ENCODE measurements at places on chromosomes 5 and 9. TPM values are rescaled to one million over a fixed set of nuclear protein-coding genes. Genes with fewer than 3 reads are reported as not detected.
A peak's percentile ranks its signal among the peaks of the same experiment; 100 is the strongest.

The NME5 gene
- not detected for total RNA-seq

DNA sequence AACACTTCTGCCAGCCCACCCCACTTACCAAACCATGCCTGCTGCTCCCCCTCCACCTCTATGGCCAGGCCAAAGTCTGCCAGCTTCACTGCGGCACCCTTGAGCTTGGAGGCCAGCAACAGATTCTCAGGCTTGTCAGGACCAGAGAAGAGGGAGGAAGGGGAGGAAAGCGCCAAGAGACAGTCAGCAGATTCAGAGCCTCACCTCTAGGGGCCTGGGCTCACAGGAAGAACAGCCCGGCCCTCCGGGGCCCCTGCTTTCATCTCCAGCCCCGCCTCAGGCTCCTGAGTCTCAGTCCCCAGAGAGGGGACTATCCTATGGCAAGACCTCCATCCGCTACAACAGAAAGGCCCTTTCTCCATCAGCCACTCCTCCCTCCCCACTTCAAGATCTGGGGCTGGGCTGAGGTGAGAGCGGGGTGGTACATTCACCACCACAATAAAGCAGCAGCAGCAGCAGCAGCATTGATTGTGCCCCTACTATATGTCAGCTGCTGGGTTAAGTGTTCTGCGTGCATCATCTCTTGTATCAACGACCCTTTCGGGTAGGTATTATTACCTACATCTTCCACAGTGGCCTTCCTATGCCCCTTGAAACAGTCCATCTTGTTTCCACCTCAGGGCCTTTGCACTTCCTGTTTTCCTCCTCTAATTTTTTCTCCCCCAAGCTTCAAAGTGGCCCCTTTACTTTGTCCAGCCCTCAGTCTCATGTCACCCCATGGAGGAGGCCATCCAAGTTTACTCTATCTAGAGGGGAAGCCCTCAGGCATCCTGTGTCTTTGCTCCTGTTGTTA lies 36.0 kb downstream of the CAMK2A start:
- no peak overlapping the region for H3K27ac ChIP-seq
- no peaks in the 10 kb centered on the region for H3K36me3 ChIP-seq
- H3K27me3 ChIP-seq, result peaks cover 5% of the 10 kb centered on the region
- H3K4me1 ChIP-seq, result no peaks in the 10 kb centered on the region

- H3K27ac ChIP-seq, result no peak overlapping the region
- peaks cover 33% of the 10 kb centered on the region for H3K4me1 ChIP-seq
- peaks cover 17% of the 10 kb centered on the region for H3K36me3 ChIP-seq
- H3K4me3 ChIP-seq, result peak overlapping the region; percentile 77
- no peak for DNase-seq
These were observed 1.9 kb downstream of the MAPK9 start for GRCh38 chr5:180289966-180290365.

The NKD2 gene
- total RNA-seq, result 0.16 TPM

DNA sequence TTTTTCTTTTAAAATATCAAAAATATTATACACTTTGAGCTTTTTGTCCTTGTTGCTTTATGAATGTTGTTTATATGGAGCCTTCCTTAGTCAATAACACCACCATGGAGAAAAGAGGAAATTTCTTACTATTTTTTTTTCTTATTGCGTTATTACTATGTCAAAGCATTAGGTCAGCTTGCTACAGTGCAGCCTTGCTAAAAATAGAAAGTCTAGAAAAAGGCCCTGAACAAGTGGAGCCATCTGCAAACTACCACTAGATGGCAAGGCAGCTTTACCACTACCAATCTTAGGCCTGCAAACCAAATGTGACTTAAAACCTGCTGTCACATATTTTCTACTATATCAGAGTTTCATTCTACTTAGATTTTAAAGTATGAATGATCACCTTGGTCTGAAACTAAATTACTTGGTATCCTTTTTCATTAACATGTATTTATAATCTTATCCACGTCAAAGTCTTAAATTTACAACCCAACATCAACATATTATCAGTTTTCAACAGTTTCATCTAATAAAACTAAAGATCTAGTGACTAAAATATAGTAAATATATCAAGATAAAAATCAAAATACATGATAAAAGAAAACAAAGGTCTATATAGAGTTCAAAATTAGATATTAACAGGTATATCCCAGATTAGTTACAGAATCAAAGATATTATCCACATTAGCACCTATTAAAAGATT lies 113.1 kb upstream of the ACOT12 start:
- H3K36me3 ChIP-seq, result peaks cover 15% of the 10 kb centered on the region
- no peak overlapping the region for H3K27ac ChIP-seq
- H3K4me3 ChIP-seq, result no peak overlapping the region

- DNase-seq, result no peak
- H3K4me3 ChIP-seq, result no peak overlapping the region
- no peaks in the 10 kb centered on the region for H3K36me3 ChIP-seq
- no peaks in the 10 kb centered on the region for H3K4me1 ChIP-seq
- peaks cover 10% of the 10 kb centered on the region for H3K27me3 ChIP-seq
- H3K27ac ChIP-seq, result no peak overlapping the region
These were observed 36.2 kb downstream of the PLAC8L1 start for GRCh38 chr5:146068977-146069779.

DNA sequence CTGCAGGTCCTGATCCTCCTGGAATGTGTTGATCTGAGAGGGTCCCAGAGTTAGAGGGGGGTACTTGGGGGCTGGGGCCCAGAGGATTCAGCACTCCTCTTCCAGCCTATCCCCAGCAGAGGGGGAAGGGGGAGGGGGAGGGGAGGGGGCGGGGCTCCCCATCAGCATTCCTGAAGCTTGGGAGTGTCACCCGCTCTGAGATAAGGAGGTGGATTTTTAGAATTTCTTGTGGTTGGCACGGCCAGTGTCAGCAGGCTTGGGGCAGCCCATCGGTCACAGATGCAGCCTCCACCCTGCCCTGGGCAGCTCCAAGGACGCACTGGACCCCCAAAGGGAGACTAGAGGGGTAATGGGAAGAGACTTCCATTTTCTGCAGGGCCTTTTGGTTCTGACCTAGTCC lies 5.3 kb downstream of the FGF18 start:
- H3K27me3 ChIP-seq, result peaks cover 26% of the 10 kb centered on the region
- no peak overlapping the region for H3K4me3 ChIP-seq
- H3K4me1 ChIP-seq, result peaks cover 9% of the 10 kb centered on the region
- H3K36me3 ChIP-seq, result no peaks in the 10 kb centered on the region
- no peak for DNase-seq

GRCh38 chr9:112408819-112409218 lies 28.9 kb downstream of the HSDL2 start:
- DNase-seq, result no peak
- no peaks in the 10 kb centered on the region for H3K27me3 ChIP-seq
- H3K4me3 ChIP-seq, result no peak overlapping the region
